ENCODE measurements at places on chromosomes 1 and 21. TPM values are rescaled to one million over a fixed set of nuclear protein-coding genes. Genes with fewer than 3 reads are reported as not detected.

DNA sequence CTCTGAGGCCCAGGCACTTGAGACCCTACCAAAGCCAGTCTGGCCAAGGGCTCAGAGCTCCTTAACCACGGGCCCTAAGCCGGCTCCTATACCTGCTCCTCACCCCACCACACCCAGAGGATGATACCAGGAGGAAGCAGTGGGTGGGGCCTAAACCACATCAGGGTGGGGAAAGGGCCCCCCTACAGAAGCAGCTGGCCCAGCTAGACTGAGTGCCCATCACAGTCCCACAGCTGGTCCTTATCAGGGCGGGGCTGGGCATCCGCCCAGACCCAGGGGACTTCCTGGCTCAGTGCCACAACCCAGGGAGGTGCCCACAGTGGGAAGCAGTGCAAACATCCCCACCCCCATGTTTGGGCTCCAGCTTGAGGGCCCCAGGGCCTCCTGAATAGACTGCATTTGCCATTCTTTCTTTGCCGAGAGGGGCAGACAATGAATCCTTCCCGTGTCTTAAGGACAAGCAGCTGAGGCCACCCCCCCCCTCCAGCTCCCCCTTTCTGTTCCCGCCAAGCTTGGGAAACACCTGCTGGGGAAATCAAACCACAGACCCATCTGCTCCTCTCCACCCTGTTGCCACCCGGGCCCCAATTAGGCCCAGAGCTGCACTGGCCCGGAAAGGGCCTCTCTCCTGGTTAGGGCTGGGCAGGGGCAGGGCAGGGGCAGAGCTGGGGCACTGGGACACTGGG is 6.2 kb downstream of the E2F2 start:
- peaks cover 62% of the 10 kb centered on the region for H3K4me1 ChIP-seq
- peaks cover 32% of the 10 kb centered on the region for H3K36me3 ChIP-seq
- DNase-seq: peak; percentile 38
- peak overlapping the region; percentile 33 for H3K27ac ChIP-seq
- H3K4me3 ChIP-seq: no peak overlapping the region
- H3K27me3 ChIP-seq: no peaks in the 10 kb centered on the region

The CENPL gene
- total RNA-seq: 24.5 TPM

The SLC6A9 gene
- 7.4 TPM for total RNA-seq

The MYCL gene
- not detected for total RNA-seq

The FAM163A gene
- total RNA-seq: not detected

- H3K4me3 ChIP-seq: no peak overlapping the region
- DNase-seq: no peak
- H3K36me3 ChIP-seq: no peaks in the 10 kb centered on the region
- peaks cover 14% of the 10 kb centered on the region for H3K27me3 ChIP-seq
- peaks cover 3% of the 10 kb centered on the region for H3K4me1 ChIP-seq
- no peak overlapping the region for H3K27ac ChIP-seq
These were observed 10.8 kb downstream of the SLC45A3 start for GRCh38 chr1:205669341-205670149.

DNA sequence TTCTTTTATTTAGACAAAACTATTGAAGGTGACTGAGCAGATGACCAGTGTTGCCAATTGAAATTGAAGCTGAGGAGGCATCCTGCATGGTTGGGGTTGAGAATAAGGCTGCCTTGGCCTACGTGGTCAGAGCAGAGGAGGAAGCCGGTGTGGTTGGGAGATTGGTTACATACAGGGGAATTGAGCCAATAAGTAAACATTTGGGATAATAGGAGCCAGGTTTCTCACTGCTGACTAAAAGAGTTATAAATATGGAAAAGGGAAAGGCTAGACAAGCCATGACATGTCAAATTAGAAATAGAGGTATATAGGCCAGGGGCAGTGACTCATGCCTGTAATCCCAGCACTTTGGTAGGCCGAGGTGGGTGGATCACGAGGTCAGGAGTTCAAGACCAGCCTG is 15.8 kb downstream of the SNX7 start:
- H3K4me1 ChIP-seq: no peaks in the 10 kb centered on the region
- H3K27ac ChIP-seq: no peak overlapping the region
- no peaks in the 10 kb centered on the region for H3K27me3 ChIP-seq
- DNase-seq: no peak

- H3K4me3 ChIP-seq: no peak overlapping the region
- DNase-seq: peak; percentile 7
- no peaks in the 10 kb centered on the region for H3K36me3 ChIP-seq
- peaks cover 7% of the 10 kb centered on the region for H3K27me3 ChIP-seq
- H3K4me1 ChIP-seq: peaks cover 36% of the 10 kb centered on the region
These were observed 6.3 kb upstream of the PADI1 start for GRCh38 chr1:17198476-17199258.
